ENCODE measurements at places on chromosomes 5 and 9. TPM values are rescaled to one million over a fixed set of nuclear protein-coding genes. Genes with fewer than 3 reads are reported as not detected.

GFI1B gene
- 0.25 TPM for total RNA-seq

DAB2IP gene
- total RNA-seq, result 54.8 TPM

FAXDC2 gene
- total RNA-seq, result 26.1 TPM

FCN2 gene
- not detected for total RNA-seq

PLAC8L1 gene
- 0.45 TPM for total RNA-seq

CLTB gene
- total RNA-seq, result 223 TPM

DNA sequence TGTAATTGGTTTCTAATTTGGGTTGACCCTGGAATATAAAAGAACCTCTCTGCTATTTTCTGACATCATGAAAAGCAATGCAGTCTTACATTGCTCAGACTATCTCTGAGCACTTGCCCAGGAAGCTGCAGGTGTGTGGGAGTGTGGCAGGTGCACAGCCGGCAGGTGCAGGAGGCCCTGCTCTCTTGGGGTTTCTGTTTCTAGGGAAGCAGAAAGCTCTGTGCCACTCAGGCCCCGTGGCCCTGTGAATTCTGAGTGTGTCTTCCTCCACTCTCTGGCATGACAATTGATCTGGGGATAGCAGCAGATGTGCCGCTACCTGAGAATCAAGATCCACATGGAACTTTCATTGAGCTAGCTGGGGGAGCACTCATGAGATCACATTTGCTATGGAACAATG is 45.7 kb upstream of the IRX2 start:
- no peak for DNase-seq

DNA sequence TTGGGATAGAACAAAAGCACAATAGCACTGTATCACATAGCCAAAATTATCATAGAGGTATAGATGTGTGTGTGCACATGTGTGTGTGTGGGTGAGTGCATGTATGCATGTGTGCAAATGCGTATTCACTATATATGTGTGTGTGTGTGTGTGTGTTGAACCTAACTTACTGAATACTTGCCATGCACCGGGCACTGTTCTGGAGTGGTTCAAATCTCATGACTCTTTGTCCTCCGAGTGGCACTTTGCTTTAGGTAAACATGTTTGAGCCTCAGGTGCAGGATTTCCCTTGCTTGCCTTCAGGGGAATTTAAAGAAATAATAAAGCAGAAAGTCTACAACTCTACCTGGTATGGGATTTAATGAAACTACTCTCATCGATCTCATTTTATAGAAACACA is 183.5 kb upstream of the GDNF start:
- no peak for DNase-seq

DNA sequence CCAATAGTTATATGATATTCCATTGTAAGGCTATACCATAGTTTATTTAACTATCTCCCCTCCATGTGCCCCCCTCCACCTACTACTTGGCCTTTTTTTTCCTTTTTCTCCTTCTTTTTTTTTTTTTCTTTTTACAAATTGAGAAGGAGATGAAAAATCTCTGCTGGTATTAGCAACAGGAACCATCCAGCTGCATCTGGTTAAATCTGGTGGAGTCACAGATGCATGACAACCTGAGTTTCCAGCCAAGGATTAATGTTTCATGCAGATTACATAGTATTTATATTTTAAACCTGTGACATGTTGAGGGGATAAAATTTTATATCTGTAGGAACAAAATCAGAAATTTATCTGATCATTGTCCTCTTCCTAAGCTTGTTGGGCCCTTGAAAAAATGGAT is 128.5 kb upstream of the IQGAP2 start:
- DNase-seq, result no peak

DNA sequence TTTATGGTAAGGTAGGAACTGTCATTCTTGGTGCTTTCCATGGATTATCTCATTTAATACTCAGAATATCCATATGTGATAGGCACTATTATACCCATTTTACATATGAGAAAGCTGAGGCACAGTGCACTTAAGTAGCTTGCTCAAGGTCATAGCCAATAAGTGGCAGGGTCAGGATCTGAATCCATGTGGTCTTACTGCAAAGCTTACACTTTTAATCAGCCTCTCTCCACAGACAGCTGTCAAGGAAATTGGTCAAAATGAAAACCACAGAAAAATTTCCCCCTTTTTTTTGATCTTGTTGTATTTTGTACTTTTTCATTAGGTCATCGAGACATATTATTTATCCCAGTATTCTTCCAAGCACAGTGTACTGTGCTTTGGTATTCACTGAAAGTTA is 78.5 kb downstream of the ERCC6L2 start:
- no peak for DNase-seq

DNA sequence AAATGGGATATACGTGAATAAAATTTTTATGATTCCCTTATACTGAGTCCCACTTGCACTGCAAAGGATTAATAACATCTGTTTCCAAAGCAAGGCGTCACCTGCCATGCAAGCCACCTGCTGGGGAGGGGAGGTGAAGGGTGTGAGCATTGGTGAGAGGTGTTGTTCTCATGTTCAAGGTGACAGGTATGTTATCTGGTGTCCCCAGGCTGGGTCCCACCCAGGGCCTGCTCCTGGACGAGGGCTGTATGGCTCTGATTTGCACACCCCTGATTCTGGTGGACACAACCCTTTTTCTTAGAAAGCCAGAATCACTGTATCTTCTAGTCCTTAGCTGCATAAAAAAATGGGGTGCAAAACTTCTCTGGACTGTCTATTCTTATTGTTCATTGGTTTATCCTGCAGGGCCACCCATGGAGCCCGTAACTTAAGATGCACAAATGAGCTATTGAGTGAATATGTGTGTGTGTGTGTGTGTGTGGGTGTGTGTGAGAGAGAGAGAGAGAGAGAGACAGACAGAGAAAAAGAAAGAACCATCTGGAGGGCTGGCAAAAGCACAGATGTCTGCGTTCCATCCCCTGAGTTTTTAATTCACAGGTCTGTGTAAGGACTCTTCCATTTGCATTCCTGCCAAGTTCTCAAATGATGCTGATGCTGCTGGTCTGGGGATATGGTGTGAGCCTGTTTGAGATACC is 53.7 kb downstream of the SYK start:
- no peak for DNase-seq

- no peak for DNase-seq
These were observed 206.1 kb downstream of the RGS3 start for GRCh38 chr9:113669522-113670115.

- no peak for DNase-seq
These were observed 61.7 kb upstream of the PDE4D start for GRCh38 chr5:59955241-59955640.

DNA sequence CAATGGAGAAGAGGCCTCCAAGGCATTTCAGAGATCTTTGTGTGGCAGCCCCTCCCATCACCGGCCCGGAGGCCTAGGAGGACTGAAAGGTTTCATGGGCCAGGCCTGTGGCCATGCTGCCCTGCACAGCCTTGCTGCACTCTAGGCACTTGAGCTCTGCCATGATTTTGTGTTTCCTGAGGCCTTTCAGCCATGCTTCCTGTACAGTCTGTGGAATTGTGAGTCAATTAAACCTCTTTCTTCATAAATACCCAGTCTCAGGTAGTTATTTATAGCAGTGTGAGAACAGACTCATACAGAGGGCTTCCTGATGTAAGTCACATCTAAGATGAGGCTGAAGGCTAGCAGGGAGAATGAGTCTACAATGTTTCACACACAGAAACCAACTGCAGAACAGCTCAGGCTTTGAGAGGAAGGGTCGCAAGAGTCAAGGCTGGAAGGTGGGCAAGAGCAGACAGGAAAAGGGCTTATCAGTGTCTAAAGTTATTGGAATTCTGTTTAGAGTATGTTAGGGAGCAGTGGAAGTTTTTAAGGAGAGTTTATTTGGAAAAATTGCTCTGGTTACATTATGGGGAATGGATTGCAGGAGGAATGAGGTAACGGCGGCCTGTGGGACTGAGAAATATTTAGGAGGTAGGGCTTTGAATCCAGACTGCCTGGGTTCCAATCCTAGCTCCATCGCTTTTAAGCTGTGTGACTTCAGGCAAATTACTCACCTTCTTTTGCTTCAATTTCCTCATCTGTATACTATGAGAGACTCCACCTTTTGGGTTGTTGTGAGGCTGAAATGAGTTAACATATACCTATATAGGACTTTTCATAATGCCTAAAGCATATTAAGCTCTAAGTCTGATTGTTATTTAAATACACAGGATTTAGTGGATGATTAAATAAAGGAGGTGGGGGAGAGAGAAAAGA is 291.2 kb downstream of the CWC27 start:
- no peak for DNase-seq

- no peak for DNase-seq
These were observed 396.5 kb upstream of the BRINP1 start for GRCh38 chr9:119765632-119766175.

DNA sequence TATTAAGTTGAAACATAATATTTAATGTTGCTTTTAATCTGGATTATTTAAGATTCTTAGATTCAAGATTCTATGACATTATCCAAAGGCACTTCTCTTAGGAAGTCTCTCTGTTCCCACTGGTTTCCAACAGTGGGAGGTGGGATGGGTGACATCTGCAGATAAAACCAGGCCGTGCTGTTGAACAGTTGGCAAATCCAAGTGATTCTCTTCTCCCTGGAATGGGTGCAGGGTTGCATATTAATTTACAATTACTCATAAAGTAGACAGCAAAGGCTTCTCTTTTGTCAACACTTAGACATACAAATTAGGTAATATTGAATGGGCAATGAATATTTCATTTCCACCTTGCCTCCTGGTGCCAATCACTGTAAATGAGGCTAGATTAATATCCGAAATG is 233.7 kb upstream of the IL12B start:
- no peak for DNase-seq
